Amygdala (tissue), 56 donors: ENCODE measurements at places on chromosomes 3 and 15.

GRCh38 chr3:187931101-187931500, 185.8 kb upstream of the BCL6 start:
- no peak for DNase-seq

- DNase-seq, result no peak
Observed at GRCh38 chr15:65985387-65985786, 116.1 kb downstream of the RAB11A start.

- no peak for DNase-seq
Observed at GRCh38 chr3:53402326-53402725, 55.0 kb upstream of the DCP1A start.

- DNase-seq, result no peak
Observed at GRCh38 chr3:5275529-5275928, 88.0 kb downstream of the EDEM1 start.

GRCh38 chr15:68304589-68305337, 27.2 kb downstream of the FEM1B start:
- no peak for DNase-seq
